Activated CD8-positive, alpha-beta memory T cell treated with anti-CD3 and anti-CD28 coated beads, Interleukin-2, amount 10 ng/mL, durations not matched to agents 7 days and 5 days (primary cell): ENCODE measurements at places on chromosomes 2 and 18. TPM values are rescaled to one million over a fixed set of nuclear protein-coding genes. Genes with fewer than 3 reads are reported as not detected.

DNA sequence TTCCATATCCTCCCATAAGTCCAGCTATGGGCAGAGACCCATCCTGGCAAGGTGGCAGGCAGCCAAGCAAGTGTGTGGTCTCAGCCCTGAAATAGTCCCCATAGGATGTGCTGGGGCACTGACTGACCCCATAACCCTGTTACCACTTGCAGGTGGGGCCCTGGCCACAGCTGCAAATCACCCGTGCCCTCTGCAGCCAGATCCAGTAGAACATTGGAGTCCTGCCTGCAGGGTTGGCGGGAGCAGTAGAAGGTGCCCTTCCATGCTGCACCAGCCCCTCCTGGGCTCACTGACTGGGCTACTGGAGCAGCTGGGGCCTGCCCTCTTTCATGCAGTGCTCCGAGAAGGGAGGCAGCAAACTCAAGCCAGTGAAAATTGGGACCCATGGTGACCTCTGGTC, 112.6 kb upstream of the MCFD2 start:
- DNase-seq, result no peak

Gene ALPI
- total RNA-seq, result not detected

Gene STPG4
- 0.40 TPM for total RNA-seq

Gene BMP10
- not detected for total RNA-seq
